Activated CD4-positive, alpha-beta T cell treated with anti-CD3 and anti-CD28 coated beads, Interleukin-10, Interleukin-2, amounts not matched to agents 100 ng/mL and 50 ng/mL, durations not matched to agents 16 hours and 8 hours (primary cell): ENCODE measurements at places on chromosomes 1 and 21.
A peak's percentile ranks its signal among the peaks of the same experiment; 100 is the strongest.

GRCh38 chr21:37871121-37871862 is 45.0 kb downstream of the KCNJ6 start:
- no peak for DNase-seq

- no peak for DNase-seq
Measured at GRCh38 chr1:149962736-149963135, 26.1 kb upstream of the MTMR11 start.

- no peak for DNase-seq
Measured at GRCh38 chr1:197671140-197671539, 104.1 kb downstream of the DENND1B start.

- no peak for DNase-seq
Measured at GRCh38 chr21:21383126-21383525, 384.9 kb downstream of the NCAM2 start.

DNA sequence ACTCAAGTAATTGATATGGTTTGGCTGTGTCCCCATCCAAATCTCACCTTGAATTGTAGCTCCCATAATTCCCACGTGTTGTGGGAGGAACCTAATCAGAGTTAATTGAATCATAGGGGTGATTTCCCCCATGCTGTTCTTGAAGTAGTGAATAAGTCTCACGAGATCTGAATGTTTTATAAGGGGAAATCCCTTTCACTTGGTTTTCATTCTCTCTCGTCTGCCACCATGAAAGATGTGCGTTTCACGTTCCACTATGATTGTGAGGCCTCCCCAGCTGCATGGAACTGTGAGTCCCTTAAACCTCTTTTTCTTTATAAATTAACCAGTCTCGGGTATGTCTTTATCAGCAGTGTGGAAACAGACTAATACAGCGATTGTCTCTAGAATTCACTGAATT is 135.4 kb downstream of the BACH1 start:
- DNase-seq, result peak; percentile 7

DNA sequence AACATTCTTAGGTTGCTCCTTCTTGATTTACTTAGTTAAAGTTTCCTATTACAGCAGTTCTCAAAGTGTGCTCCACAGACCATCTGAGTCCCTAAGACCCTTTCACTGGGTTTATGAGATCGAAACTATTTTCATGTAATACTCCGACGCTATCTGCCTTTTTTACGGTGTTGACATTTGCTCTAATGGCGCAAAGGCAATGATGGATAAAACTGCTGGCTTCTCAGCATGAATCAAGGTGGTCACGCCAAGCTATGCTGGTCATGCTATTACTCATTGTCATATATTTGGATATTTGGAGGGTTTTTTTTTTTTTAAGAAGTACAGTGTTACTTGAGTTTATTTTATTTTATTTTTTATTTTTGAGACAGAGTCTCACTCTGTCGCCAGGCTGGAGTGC is 235.1 kb downstream of the KIF26B start:
- DNase-seq, result no peak

DNA sequence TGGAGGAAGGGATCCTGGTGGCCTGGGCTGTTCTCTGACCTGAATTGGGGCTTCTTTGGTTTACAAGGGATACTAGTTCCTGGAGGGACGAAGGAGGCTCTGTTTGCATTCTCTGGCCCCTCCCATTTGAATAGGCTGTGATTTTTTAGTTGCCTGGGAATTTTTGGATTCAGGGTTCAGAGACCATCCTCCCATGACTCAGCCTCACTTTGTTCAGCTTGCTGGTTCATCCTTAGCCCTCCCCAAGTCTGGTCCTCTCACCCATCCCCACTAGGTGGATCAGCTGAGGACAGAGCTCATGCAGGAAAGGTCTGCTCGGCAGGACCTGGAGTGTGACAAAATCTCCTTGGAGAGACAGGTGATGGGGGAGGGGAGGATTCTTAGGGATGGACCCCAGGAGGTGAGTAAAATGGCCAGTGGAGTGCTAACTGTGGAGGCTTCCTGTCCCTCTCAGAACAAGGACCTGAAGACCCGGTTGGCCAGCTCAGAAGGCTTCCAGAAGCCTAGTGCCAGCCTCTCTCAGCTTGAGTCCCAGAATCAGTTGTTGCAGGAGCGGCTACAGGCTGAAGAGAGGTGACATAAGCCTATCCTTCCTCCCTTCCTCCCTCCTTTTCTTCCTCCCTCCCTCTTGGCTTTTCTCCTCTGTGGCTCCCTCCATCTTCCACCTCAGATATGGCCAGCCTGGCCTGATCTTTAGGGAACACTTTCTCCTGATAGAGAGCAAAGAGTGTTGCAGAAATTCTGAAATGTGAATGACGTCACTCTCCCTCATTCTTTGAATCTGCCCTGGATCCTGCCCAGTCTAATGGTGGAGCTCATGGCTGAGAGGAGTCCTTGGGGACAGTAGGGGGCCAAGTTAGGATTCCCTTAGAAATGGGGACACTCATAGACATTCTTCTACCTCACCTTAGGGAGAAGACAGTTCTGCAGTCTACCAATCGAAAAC is 4.5 kb upstream of the TUFT1 start:
- no peak for DNase-seq

- DNase-seq, result peak; percentile 62
Measured at GRCh38 chr1:113929750-113930498, 800 bp downstream of the HIPK1 start.

DNA sequence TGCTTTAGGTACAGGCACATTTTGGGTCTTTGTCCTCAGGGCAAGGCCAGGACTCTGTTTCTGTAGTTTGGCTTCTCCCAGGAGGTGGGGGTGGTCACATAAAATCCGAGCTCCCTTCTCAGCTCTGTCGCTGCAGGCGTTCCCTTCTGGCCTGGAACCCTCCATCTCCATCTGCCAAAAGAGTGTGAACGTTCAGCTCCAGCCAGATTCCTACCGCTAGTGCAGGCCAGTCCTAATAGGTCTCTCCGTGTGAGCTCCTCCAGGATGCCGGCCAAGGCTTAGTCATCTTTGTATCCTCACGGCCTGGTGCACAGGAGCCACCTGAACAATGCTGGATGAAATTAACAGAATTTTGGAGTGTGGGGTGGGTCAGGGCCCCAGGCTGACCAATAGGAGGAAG is 19.9 kb upstream of the KCNA10 start:
- no peak for DNase-seq

DNA sequence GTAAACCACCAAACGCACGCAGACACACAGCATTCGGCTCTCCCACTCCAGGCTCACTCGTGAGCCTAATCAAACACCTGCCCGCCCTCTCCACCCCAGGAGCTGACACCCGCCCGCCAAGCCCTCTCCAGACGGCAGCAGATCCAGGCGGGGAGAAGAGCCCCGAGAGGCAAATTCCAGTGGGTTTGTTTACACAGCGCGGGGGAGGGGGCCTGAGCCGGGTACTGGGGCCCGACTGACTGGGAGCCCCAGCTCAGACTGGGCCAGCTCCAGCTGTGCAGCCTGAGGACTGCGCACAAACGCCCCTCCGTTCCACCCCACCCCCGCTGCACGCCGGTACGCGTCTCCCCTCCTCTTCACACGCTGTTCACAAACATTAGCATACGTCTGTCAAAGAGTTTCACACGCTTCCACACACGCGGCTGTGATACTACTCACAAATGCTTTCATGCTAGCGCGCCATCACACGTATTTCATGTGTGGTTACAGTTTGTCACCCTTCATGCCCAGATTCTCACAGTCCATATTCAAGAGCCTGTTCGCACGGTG is 1.0 kb upstream of the EFNA1 start:
- peak; percentile 16 for DNase-seq

DNA sequence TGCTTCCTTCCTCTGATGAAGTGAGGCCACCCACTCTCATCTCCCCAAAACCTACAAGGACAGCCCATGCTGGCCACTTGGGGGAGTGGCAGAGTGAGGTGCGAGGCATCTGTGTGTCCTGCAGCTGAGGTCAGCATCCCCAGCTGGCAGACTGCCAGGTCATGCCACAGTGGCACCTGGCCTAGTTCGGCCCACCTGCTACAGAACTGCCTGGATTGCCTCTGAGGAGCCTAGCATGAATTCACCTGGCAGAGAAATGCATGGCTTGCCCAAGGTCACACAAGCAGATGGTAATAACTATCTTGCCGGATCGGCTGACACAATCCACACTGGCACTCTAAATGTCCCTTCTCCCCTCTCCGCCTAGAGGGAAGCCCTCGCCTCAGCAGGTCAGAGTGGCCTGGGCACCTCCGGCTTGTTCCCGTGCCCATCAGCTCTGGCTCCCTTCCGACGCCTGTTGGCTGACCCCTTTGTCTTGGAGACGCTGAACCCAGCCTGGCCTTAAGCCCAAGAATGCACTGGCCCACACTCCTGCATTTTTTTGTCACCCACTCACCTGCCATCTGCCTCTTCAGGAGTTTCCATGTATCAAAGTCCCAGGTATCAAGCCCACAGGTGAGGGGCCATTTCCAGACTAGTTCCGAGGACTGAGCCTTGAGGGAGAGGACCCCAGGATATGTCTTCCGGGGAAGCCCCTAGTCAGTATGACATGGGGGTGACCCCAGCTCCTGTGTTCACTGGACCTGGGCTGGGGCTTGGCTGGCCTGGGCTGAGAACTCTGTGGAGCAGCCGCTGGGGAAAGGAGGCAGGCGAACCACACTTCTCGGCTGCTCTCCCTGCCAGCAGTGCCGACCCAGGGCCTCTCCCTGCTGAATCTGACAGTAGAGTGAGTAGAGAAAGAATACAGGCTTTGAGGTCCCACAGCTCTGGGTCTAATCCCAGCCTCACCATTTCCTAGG is 21.7 kb downstream of the ECE1 start:
- no peak for DNase-seq

DNA sequence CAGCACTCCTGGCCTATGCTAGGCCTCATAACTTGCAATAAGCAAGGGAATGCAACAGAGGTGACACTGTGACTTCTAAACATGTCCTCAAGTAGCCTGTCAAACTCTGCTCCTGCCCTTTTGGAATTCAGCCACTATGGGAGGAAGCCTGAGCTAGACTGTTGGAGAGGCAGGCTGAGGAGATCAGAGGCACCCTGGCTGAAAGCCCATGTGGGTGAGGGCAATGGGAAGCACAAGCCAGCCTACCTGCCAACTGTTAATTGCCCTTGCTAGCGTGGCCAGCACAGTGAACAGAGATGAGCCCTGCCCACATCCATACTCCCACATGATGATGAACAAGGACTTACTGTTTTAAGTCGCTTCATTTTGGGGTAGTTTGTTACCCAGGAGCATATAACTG is 17.7 kb downstream of the GNB1 start:
- DNase-seq, result no peak

GRCh38 chr1:232300466-232300865 is 329.5 kb downstream of the SIPA1L2 start:
- DNase-seq, result no peak

DNA sequence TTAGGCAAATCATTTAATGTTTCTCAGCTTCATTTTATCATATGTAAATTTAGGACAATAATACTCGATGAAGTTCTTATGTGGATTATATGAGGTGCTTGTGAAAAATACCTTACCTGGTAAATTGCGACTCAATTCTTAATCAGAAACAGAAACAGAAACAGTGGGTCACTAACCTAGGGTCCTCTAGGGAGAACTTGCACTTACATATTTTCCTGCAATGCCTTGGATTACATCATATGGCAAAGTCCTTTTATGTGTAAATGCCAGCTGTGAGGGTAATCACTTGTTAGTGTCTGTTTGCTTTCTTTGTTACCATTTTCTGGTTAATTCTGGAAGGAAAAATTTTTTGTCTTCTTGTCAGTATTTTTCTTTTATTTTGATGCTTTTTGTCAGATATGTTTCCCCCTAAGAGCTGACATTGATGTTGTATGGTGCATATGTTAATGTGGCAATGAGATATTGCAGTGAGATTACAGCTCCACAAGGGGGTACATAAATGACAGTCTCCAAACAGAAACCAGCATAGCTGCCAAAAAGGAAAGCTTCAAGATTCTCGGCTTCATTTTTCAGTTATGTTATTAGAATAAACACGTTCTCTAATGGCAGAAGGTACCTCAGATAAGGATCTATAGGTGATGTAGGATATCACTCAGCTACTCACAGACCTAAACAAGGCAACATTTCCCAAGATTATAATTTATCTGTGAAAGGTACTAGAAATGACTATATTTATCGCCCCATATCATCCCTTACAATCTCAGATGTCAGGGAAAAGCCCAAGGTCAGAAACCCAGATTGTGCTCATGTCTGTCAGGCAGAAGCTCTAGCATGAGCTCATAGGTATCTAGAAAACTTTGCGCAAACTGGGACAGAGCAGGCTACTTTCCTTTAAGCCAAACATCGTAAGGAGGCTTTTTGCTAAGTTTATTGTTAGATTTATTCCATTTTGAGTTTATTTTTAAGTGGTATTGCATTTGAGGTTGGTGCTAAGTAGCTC is 119.9 kb downstream of the FASLG start:
- DNase-seq, result peak; percentile 67

GRCh38 chr1:78184460-78185072 is 138.8 kb downstream of the GIPC2 start:
- peak; percentile 5 for DNase-seq

DNA sequence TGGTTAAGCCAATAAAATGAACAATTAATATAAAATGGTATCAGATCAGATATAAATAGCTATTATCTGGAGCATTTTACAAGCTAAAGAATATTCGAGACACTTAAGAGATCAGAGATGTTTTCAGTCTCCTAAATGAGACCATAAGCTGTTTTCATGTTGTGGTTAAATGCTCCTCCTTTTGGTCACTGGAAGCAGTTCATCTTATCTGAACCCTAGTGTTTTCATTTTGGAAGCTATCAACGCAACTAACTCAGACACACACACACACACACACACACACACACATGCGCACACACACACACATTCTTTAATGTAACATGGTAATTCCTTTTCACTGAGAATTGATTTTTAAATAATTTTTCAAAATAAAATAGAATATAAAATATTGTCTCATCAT is 10.0 kb upstream of the LRRC8C start:
- no peak for DNase-seq

DNA sequence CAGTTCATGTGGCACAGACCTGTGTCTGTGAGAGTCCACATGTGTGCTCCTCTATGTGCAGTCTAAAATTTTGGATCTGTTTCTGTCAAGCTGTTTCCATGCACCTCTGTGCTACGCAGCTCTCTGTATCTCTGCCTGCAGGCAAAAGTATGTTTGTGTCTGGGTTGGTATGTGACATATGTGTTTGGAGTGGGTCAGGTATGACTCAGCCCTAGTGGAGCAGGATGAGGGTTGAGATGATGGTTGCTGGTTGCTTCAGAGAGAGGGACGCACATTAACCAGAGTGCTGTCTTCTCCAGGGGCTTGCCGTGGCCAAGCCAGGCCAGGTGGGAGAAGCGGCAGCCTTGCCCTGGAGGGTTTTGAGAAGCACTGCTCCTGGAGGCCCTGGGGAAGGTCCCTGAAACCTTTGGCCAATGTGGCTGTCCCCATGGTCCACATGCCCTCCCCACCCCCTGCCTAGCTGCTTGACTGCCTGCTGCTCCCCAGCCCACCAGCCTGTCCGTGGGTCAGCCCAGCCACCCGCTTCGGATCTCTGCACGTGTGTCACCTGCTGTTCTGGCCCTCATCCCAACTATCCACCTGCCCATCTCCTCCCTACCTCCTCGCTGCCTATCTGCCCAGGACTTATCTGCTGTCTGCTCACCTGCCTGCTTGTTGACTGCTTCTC is 4.1 kb upstream of the EVA1B start:
- DNase-seq, result peak; percentile 43
